ENCODE measurements at places on chromosomes 13 and 19. TPM values are rescaled to one million over a fixed set of nuclear protein-coding genes. Genes with fewer than 3 reads are reported as not detected.

The SHISA7 gene
- not detected for polyA plus RNA-seq

The CEBPA gene
- 103 TPM for polyA plus RNA-seq

The PRDX2 gene
- 581 TPM for polyA plus RNA-seq

The FFAR3 gene
- not detected for polyA plus RNA-seq

DNA sequence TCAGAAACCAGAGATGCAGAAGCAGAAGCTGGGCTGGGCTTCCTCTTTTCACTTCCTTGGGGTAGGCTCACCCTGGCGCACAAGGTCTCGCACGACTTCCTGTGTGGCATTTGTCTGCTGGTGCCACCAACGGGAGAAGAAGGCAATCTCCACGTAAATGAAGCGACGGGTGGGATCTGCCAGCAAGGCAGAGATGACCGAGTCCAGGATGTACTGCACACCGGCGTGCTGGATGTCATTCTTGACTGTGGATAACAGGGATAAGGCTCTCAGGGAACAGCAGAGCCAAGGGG is 1.3 kb downstream of the MAN2B1 start:
- H3K27ac ChIP-seq = no peak overlapping the region
- DNase-seq = no peak
- no peaks in the 10 kb centered on the region for H3K27me3 ChIP-seq

DNA sequence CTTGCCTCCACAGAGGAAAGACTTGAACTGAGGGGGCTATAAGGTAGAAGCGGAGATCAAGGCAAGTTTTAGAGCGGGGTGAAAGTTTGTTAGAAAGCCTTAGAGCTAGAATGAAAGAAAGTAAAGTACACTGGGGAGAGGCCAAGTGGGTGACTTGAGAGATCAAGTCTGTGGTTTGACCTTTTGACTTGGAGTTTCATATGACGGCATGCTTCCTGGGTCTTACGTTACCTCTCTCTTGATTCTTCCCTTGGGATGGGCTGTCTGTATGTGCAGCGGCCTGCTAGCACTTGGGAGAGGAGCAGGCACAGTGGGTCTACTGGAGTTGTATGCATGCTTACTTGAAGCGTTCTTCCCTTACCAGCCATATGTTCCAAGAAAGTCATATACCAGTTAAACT is 1768.5 kb downstream of the PCDH9 start:
- no peaks in the 10 kb centered on the region for H3K36me3 ChIP-seq
- H3K4me1 ChIP-seq = no peaks in the 10 kb centered on the region
- no peak overlapping the region for H3K4me3 ChIP-seq
- H3K27ac ChIP-seq = no peak overlapping the region
- no peak for DNase-seq

- no peak overlapping the region for H3K27ac ChIP-seq
- no peak overlapping the region for H3K4me3 ChIP-seq
- H3K27me3 ChIP-seq = no peaks in the 10 kb centered on the region
- H3K36me3 ChIP-seq = no peaks in the 10 kb centered on the region
These were observed 102.1 kb downstream of the INSR start for GRCh38 chr19:7191946-7192691.

- H3K4me1 ChIP-seq = peaks cover 9% of the 10 kb centered on the region
- H3K4me3 ChIP-seq = no peak overlapping the region
- H3K27me3 ChIP-seq = peaks cover 29% of the 10 kb centered on the region
- no peak for DNase-seq
- no peak overlapping the region for H3K27ac ChIP-seq
- no peaks in the 10 kb centered on the region for H3K36me3 ChIP-seq
These were observed 774 bp downstream of the SLC7A10 start for GRCh38 chr19:33224694-33225457.

The SLAIN1 gene
- polyA plus RNA-seq = 6.0 TPM
